ENCODE measurements at places on chromosomes 4 and X.

DNA sequence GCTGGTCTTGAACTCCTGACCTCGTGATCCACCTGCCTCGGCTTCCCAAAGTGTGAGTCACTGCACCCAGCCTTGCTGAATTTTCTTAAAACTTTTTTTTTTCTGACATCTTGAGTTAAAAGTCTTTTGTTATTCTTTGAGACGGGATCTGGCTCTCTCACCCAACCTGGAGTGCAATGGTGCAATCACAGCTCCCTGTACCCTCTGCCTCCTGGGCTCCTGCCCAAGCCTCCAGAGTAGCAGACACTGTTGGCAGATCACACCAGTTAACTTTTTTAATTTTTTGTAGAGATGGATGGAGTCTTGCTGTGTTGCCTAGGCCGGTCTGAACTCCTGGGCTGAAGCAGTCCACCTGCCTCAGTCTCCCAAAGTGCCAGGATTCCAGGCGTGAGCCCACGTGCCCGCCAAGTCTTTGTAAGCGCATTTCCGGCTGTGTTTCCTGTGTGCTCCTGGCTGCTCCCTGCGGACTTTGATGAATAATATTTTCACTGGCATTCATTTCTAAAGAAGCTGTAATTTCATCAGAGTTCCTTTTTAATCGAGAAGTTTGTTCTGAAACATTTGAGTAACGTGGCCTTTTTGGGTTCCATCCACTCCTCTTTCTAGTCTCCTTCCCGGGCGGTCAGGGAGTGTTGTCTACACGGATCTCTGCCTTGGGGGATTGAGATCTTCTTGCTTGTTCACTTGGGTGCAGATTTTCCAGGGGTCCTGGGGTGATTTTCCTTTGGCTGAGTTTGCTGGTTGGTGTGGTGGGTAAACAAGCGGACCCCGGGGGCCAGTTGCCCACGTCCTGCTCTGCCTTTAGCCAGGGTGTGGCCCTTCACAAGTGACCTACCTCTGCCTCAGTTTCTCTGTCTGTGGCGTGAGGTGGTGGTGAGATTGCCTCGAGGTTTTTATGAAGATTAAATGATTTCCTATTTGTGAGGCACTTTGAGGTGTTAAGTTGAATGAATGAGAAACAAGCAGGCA, 44.4 kb downstream of the PCGF3 start:
- no peak for DNase-seq

- no peak for DNase-seq
Measured at GRCh38 chr4:78661921-78662521, 110.5 kb downstream of the ANXA3 start.

GRCh38 chr4:171242831-171243230, 570.4 kb upstream of the GALNTL6 start:
- no peak for DNase-seq

DNA sequence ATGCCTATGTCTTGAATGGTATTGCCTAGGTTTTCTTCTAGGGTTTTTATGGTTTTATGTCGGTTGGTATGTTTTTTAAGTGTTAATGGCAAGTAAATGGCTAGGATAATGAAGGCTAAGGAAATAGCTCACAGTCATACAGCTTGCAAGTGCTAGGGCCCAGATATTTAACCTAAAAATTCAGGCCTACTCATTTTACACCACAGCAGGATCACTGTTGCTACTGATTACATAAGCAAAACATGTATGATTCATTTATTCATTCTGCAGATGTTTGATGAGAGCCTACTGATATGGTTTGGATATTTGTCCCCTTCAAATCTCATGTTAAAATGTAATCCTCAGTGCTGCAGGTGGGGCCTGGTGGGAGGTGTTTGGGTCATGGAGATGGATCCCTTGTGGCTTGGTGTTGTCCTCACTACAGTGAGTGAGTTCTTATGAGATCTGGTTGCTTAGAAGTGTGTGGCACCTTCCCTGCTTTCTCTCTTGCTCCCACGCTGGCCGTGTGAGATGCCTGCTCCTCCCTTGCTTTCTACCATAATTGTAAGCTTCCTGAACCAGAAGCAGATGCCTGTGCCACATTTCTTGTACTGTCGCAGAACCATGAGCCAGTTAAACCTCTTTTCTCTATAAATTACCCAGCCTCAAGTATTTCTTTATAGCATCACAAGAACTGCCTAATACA, 175.5 kb downstream of the MAPK10 start:
- DNase-seq: no peak

DNA sequence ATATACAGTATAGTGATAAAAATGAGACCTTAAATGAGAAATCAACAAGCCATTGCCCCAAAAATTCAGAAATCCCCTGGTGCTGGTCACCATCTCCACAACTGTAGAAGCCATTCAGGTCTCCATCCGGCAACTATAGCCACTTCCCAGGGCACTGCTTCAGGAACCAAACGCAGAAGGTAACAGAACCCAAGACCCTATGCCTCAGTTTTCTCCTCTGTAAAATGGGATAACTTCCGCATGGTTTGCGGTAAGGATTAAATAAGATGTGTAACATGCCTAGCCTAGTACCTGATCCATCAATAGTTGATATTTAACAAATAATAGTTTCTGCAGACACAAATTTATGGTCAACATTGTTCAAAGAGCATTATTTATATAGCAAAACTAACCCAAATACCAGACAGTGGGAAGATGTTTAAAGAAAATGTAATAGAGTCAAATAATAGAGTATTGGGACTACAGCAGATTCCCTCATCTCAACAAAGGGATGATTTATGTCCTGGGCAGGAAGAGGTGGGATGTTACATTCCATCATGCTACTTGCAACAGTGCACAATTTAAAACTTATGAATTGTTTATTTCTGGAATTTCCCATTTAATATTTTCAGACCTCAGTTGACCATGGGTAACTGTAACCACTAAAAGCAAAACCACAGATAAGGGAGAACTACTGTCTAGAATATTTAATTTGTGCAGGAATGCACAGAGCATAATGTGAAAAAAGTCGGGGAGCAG, 30.0 kb downstream of the IRF2 start:
- no peak for DNase-seq

DNA sequence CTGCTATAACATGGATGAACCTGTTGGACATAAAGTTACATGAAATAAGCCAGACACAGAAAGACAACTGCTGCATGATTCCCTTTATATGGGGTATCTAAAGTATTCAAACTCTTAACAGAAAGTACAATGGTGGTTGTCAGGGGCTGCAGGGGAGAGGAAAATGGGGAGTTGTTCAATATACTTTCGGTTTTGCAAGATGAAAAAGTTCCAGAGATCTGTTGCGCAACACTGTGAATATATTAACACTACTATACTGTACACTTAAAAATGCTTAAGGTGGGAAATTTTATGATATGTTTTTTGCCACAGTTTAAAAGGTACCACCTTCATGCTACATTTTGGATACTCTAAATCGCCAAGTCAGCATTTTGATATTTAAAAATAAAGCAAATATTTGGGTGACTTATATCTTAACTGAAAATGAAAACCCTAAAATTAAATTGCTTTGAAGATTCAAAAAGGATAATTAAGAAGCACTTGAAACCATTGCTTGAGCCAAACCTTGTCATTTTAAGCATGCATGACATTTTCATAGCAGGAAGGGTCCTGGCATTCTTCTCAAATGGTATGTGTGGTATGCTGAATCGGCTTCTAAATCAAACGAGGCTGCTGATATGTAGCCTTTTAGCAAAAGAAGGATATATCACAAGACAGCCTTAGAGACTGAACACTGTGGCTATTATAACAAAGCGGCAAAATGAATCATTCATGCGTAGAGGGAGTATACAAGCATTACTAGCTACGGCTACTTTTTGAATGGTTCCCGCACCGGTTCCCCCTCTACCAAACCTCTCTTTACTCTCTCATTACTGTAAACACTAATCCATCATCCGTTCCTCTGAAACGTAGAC, 607.1 kb upstream of the DIPK2B start:
- no peak for DNase-seq

GRCh38 chrX:42242004-42242403, 318.6 kb upstream of the CASK start:
- no peak for DNase-seq

DNA sequence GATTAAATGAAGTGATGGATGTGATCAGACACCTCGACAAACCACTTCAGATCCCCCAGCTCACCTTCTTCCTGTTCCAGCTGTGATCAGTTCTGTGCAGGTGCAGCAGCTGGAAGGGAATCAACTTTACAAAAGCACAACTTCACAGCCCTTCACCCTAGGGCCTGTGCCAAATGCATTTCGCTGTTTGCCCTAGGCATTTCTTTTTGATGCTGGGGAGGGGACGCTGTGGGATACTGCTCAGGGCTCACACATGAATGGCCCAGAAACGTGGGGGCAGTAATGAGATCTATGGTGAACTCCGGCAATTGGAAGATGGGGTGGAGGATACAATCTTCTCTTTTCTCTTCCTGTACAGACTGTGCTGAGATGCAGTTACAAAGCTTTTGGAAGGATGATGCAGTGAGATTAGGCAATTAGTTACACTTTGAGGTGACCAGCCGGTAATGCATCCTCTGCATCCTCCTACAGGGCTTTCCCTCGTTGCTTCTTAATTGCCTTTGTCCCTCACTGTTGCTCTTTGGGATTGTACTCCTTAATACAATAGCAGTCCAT, 215.1 kb upstream of the PITX2 start:
- DNase-seq: no peak

GRCh38 chrX:136219893-136220292, 31.3 kb downstream of the MAP7D3 start:
- DNase-seq: no peak

- no peak for DNase-seq
Measured at GRCh38 chr4:119189638-119190037, 22.9 kb upstream of the USP53 start.

- no peak for DNase-seq
Measured at GRCh38 chrX:11214346-11215190, 78.6 kb upstream of the AMELX start.

DNA sequence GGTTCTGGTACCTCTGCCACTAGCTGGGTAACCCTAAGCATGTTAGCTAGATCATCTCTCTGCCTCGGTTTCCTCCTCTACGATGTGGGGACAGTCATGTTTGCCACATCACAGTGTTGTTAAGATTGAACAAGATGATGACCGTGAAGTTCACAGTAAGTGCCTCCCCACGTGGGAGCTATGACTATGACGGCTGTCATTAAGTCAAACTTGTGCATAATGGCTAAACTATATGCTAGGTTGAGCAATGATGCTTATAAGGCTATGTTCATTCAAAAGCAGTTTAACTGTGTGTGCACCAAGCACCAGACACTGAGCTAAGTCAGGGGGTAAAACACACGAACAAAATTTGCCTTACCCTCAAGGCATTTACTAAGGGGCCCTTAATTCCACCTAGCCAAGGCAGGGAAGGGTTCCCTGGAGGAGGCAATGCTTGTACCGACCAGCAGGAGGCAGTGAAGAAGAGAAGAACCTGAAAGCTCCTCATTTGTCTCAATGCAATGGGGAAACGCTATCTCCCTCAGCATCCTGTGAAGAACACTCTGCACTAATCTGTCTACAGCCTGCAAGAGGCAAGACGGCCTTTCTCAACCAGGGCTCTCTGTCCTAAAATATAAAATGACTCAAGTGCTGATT, 52.9 kb downstream of the MAP7D2 start:
- DNase-seq: no peak

GRCh38 chr4:54229631-54230483, 764 bp downstream of the PDGFRA start:
- no peak for DNase-seq

DNA sequence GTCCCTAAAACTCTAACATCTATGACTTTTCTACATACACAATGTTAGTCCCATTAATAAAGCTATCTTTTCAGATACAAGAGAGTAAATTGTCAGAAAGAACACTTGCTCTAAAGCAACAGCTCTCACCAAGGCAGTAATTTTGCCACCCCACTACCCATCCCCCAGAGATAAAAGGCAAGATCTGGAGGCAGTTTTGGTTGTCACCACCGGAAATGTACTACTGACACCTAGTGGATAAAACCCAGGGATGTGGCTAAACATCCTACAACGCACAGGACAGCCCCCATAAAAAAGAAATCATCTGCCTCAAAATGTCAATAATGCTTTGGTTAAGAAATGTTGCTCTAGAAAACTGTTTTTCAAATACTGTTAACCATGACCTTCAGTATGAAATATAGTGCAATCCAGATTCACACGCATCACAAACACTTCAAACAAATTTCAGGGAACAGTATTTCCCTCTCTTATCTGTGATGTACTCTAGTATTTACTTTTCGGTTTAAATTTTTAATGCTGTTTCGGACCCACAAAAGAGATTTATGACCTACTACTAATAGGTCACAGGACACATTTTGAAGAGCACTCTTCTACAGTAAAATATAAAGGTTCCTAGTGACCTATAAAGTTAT, 5.1 kb downstream of the FBXL5 start:
- DNase-seq: peak; percentile 57

GRCh38 chr4:27921231-27921630, 1060.6 kb downstream of the STIM2 start:
- DNase-seq: no peak

DNA sequence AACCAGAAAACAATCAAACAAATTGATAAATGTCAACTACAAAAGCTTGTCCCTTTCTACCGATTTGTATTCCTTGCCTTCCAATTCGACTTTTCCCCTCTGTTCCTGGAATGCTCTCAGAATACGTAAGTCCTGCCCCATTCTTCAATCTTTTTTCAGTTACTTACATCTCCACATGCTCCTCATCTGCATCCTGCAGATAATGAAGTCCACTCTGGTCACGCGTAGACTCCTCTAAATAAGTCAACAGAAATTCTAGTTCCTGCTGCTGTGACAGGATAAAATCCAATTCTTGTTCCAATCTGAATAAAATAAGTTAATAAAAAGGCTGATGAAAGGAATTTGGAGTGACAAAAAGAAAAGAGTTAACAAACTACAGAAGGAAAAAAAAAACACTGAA, 34.4 kb upstream of the RBM41 start:
- DNase-seq: no peak

GRCh38 chr4:77710684-77711083, 105.1 kb downstream of the CXCL13 start:
- no peak for DNase-seq

- no peak for DNase-seq
Measured at GRCh38 chr4:108417923-108418322, 202.5 kb upstream of the RPL34 start.

DNA sequence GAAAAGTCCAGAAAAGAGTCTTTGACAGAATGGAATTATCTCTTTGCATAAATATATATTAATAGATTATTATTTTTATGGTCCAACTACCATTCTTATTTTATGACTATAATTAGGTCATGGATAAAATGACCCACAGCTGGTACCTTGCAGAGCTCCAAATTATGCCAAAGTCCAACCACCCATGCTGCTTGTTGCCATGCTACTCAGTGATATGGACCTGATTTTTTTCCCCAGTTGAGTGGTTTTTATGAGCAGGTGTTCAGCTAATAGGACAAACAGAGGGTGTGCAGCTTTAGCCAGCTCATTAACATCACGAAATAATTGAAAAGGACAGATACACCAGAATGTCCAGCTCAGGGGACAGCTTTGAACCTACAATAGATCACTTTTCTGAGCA, 9.7 kb downstream of the HOPX start:
- no peak for DNase-seq

GRCh38 chrX:142186103-142186502, 19.0 kb downstream of the MAGEC2 start:
- no peak for DNase-seq

Measured in stimulated activated CD4-positive, alpha-beta T cell treated with anti-CD3 and anti-CD28 coated beads, Interleukin-4, amount 100 ng/mL, for 4 hours (primary cell).